NCI-H2081 treated with DMSO at 0.1 percent for 48 hours (cell line): ENCODE measurements at places on chromosomes 3 and 15.

DNA sequence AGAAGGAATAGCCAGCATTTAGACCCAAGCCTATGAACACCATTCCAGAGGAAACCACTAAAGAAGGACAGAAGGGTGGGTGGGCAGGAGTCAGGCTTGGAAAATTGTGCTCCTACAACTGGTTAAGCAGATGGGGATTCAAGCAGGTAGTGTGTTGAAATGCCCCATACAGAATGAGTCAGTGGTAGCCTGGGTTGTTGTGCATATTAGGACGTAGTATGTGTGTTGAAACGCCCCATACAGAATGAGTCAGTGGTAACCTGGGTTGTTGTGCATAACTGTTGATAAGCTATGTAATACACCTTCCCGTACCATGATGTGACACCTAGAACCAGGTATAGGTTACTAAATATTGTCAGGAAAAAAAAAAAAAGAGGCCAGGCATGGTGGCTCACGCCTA lies 34.0 kb downstream of the MINDY4B start:
- DNase-seq, result no peak

DNA sequence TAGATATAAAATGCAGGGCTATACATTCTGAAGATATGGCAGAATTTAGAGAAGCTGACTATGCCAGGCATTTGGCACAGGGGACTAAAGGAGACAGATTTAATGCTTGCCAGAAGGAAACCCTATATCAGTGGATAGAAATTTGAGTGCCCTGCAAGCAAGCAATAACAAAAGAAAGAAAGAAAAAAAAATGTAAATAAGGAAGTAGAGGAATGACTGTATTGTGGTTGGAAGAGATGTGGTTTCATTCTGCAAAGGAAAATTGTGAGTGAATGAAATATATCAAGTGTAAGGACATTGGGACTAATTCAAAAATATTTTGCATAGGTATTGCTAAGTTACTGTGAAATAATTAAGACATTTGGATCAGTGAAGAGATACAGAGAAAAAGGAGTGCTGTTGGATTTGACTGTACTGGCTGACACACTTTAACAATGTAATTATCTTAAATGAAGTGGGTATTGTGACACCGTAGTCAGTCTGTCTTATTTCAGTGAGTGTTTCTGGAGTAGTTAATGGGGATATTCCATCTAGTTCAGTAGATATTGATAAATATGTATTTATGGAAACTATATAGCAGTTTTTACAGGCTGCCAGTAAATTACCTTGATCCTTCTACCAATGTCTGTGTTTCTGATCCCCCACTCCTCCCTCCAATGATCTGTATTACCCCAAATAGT lies 418.2 kb downstream of the CNTN4 start:
- DNase-seq, result no peak

- DNase-seq, result no peak
Observed at GRCh38 chr3:52246264-52246620, 683 bp downstream of the PPM1M start.

DNA sequence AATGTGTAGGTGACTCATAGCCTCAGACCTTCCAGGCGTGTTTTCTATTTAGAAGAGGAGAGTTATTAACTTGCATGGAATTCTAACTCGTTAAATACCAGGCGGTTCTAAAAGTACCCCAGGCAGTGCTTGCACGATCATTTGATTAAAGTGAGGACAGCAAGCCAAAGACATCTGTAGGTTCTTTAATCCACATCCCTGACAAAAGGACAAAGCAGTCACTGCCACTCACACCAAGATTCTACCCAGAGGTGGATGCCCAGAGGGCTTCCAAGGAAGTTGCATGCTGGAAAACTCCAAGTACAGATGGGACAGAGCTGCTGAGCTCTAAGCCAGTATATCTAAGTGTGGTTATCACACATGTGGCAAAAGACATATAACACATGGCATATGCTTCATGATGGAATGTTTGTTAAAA lies 372.1 kb downstream of the ROBO2 start:
- DNase-seq, result no peak

GRCh38 chr3:32821686-32822296 lies 4.0 kb downstream of the TRIM71 start:
- DNase-seq, result no peak

GRCh38 chr3:150330174-150330573 lies 77.9 kb upstream of the TSC22D2 start:
- DNase-seq, result no peak

GRCh38 chr3:161175506-161175905 lies 45.6 kb upstream of the NMD3 start:
- DNase-seq, result no peak

GRCh38 chr15:81478354-81478753 lies 104.3 kb upstream of the TMC3 start:
- no peak for DNase-seq

DNA sequence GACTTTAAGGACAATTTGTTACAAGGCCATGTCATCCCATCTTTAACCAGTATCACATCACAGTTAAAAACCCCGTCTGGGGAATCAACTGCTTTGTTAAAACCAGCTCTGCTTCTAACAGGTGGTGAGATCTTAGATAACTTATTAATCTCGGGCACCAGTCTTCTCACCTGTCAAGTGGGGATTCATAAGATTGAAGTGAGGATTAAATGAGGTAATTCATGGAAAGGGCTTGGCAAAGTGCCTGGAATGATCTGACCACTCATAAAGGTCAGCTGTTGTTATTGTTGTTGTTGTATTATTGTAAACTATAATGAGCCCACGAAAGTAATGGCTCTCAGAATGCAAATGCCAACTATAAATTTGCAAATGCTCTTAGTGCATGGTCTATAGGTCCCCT lies 30.1 kb upstream of the SLC24A5 start:
- no peak for DNase-seq

GRCh38 chr15:86432861-86433260 lies 353.2 kb downstream of the AGBL1 start:
- no peak for DNase-seq

- DNase-seq, result no peak
Observed at GRCh38 chr3:126730376-126730775, 26.3 kb downstream of the CHCHD6 start.

- no peak for DNase-seq
Observed at GRCh38 chr15:64813075-64813474, 12.4 kb downstream of the PIF1 start.

- DNase-seq, result no peak
Observed at GRCh38 chr15:65812916-65813315, 20.8 kb upstream of the DENND4A start.

DNA sequence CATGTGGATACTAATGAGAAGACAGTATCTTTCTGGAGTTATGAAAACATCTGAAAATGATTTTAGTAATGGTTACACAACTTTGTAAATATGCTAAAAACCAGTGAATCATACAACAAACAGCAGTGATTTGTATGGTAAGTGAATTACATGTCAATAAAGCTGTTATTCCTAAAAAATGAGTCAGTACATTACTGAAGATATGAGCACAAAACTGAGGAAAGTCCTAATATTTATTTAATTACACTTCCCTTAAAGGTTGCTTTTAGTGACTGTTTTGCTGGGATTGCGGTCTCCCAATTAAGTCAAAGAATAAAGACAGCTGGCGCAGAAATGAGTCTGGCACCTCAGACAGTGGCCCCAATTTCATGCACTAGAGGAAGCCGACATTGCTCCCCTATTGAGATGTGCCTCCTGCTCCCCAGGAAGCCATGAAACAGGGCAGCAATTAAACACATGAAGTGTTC lies 50.9 kb upstream of the FSIP1 start:
- peak; percentile 50 for DNase-seq

- peak; percentile 64 for DNase-seq
Observed at GRCh38 chr3:192816351-192816750, 89.0 kb upstream of the FGF12 start.

DNA sequence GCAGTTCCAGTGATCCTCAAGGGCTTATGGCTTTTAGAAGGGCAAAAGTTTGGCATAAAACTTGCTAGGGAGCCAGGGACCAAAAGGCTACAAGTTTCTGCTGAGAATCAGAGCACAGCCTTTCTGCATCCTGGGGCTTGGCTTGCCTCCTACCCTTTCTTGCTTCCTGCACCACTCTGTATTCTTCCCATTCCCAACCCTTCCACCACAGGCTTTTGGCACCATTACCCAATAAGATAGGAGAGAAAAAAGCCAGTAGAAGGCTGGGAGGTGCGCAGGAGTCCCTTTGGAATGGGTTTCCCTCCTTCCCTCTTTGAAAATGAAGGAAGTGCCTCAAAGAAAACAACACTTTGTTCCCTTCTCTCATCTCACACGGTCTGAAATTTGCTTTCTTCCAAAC lies 268.6 kb downstream of the PDCD6IP start:
- DNase-seq, result no peak

DNA sequence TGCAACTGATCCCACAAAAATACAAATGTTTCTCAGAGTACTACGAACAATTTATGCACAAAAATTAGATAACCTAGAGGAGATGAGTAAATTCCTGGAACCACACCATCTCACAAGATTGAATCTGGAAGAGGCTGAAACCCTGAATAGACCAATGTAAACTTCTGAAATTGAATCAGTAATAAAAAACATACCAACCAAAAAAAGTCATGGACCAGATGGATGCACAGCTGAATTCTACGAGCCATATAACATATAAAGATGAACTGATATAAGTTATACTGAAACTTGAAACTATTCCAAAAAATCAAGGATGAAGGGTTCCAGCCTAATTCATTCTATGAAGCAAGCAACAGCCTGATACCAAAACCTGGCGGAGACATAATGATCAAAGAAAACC lies 336.3 kb downstream of the PYDC2 start:
- no peak for DNase-seq

DNA sequence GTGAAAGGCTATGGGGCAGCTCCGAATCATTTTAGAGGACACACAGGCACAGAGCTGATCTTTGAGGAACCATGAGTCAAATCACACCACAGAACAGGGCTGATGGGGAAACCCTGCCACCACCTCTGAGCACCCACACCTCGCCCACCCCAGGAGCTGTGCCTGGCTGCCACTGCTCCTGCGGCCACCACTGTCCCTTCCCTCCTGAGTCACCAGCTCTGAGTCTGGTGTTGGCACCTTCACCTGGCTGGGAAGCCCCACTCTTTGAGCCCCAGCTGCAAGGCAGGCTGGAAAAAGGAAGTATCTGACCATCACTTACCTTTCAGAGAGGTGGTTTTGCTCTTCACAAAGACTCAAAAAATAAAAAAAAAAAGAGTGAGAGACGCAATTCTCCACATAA lies 63.6 kb upstream of the MEF2A start:
- no peak for DNase-seq

- no peak for DNase-seq
Observed at GRCh38 chr3:34198309-34198708, 399.9 kb downstream of the PDCD6IP start.
